ENCODE measurements at places on chromosomes 6 and 20. TPM values are rescaled to one million over a fixed set of nuclear protein-coding genes. Genes with fewer than 3 reads are reported as not detected.

The FAM83D gene
- 6.0 TPM for polyA plus RNA-seq

The ALDH8A1 gene
- not detected for polyA plus RNA-seq

The TGM3 gene
- polyA plus RNA-seq, result 0.18 TPM

The ASIP gene
- 3.4 TPM for polyA plus RNA-seq

The PRL gene
- 0.14 TPM for polyA plus RNA-seq

The ETV7 gene
- not detected for polyA plus RNA-seq

The PI16 gene
- polyA plus RNA-seq, result 11.7 TPM

The MATN4 gene
- not detected for polyA plus RNA-seq

The TMEM170B gene
- polyA plus RNA-seq, result 5.0 TPM

The SIM1 gene
- 4.2 TPM for polyA plus RNA-seq

The MLIP gene
- polyA plus RNA-seq, result 61.5 TPM

DNA sequence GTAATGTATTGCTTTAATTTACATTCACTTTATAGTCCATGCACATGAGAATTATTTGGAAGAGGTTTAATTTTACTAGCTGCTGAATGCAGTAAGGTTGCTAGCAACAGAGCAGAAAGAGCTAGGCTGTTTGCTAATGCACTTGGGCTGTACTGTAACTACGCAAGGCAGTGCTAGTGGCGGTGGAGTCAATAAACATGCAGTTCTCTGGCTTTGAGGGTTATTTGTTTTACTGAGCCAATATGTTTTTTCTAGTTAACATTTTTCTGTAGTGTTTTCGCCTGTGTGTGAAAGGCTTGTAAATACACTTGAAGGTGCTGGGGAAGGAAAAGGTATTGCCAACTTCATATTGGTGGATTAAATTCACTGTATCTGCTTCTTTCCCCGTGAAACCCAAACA lies 112.8 kb downstream of the BTBD3 start:
- DNase-seq, result no peak

GRCh38 chr6:87436435-87436834 lies 28.7 kb downstream of the CFAP206 start:
- peak; percentile 75 for DNase-seq

DNA sequence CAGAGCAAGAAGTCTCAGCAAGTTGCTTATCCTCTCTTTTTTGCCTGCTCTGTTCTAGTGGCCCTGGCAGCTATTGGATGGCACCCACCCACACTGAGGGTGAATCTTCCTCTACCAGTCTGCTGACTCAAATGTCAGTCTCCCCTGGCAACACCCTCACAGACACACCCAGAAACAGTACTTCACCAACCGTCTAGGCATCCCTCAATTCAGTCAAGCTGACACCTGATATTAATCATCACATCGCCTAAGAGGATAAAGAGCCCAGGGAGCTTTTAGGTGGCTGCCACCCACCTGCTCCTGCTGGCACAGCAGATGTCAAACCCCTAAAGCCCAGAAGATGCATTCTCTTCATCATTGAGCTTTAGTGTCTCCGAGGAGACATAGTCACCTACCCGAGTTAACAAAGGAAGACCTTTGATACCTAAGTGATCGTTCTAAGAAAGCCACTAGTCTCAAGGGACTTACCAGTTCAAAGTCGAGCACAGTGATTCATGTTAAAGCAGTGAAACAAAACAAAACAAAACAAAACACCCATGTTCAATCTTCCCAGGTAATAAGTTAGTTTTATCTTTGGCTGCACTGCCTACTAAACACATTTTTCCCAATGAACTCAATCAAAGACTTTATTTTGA lies 97.7 kb upstream of the KCNQ5 start:
- no peak for DNase-seq

- DNase-seq, result no peak
Observed at GRCh38 chr20:33022694-33023438, 8.6 kb upstream of the BPIFB6 start.

GRCh38 chr6:143329323-143329722 lies 121.2 kb downstream of the ADAT2 start:
- DNase-seq, result no peak

GRCh38 chr6:31966997-31967925 lies 4.7 kb downstream of the DXO start:
- no peak for DNase-seq

DNA sequence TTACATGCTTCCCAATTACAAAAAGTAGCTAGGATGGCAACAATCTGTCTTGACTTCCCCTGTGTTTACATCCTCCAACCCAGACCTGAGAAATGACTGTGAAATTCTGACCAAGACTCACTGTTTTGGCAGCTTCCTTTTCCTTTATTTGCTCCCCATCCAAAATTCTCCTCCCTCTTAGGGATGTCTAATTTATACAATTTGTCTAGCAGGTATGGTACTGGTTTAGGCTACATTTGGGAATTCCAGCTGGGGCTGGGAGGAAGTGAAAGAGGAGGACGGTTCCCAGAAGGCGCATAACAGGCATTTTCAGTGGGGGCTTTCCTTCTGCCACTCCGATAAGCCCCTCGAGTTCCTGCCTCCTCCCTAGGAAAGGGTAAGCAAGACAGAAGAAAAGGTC lies 231.5 kb upstream of the BTBD3 start:
- DNase-seq, result no peak

DNA sequence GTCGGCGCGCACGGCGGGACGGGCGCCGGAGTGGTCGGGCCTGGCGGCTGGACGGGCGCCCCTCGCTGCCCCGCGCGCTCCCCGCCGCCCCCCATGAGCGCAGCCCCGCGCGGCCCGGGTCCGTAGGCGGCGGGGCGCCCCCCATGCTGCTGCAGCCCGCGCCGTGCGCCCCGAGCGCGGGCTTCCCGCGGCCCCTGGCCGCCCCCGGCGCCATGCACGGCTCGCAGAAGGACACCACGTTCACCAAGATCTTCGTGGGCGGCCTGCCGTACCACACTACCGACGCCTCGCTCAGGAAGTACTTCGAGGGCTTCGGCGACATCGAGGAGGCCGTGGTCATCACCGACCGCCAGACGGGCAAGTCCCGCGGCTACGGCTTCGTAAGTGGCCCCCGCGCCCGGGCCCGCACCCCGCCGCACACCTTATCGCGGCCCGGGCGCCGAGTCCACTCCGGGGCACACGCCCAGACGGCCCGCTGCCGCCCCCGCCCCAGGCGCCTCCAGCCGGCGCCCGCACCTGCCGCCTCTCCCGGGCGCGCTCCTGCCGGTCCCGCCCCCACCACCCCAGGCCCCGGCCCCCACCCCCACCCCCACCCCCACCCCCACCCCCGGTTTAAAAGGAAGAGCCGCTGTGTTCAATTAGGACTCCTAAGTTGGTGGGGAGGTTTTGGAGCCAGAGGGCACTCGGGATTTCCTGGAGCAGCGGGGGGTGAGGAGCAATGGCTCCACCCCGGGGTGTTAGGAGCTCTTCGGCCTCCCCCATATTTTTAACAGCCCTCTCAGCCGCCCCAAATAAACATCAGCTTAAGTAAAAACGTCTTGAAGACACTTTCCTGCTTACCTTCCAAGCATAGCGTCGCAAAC lies 474 bp downstream of the RBM38 start:
- DNase-seq, result no peak

DNA sequence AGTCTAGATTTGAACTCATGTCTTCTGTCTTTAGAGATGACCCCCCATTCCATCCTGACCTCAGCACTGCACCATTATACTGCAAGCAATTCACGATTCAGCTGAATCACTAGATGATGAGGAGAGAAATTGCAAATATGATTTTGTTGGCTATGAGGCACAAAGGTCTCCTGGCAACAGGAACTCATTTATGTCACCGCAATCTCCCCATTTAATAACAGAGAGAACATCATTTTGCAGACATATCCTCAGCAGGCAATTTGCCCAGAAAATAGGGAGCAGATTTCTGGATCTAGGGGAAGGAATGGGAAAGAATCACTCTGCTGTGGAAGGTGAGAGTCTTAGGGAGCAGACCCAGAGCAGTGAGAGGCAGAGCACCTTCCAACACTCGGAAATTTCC lies 303.0 kb downstream of the PAX1 start:
- DNase-seq, result peak; percentile 35

DNA sequence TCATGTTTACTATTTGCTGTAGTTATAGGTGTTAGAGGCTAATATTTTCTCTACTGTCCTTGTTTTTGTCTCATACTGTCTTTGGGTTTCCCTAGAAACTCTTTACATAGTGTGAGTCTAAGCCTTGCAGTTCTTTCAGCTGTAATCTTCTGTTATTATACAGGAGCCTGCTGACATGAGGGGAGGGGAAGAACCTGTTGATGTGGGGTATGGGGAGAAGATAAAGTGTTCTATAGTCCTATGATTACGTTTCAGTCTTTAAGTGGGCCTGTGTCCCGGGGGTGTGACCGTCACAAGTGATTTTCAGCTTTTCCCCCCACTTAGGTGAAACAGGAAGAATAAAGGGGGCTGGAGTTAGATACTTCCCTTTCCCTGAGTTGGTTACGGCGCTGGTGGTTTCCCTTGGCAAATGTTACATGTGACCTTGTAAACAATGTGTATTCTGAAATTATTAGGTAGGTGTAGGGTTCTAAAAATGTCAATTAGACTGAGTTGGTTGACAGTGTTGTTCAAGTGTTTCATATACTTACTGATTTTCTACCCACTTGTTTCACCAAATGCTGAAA lies 41.3 kb downstream of the REV3L start:
- no peak for DNase-seq

- peak; percentile 57 for DNase-seq
Observed at GRCh38 chr6:165439928-165440554, 130.6 kb upstream of the C6orf118 start.

DNA sequence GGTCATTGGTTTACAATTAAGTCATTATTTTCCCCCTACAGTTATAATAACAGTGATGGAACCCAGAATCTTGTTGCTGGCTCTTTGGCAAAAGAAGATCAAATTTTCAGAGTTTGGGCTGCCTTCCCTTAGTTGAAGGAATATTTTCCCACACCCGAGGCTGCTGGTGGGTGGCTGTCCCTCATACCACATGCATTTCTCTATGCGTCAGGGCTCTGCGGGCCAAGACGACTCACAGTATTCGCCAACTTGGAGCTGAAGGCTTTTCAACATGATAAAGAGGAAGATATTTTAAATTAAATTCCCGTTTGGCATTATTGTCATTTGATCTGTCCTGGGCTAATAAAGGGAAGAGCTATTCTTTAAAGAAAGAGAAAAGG lies 102.2 kb upstream of the SASH1 start:
- DNase-seq, result peak; percentile 60

DNA sequence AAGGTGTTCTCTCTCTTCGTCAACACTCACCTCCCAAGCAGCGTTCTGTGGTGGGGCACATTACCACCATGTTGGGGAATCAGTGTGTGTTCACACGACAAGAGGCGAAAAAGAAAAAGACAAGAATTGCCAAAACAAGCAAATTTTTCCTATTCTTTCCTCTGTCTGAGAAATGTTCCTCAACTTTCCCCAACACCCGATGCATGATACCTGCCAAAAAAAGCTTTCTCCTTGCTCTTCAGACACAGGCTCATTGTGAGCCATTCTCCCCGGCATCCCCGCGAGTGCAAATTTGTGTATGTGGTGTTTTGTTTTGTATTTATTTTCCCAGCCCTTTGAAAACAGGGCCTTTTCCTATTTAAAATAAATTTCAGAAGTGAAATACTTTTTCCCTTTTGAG lies 100.9 kb downstream of the JAG1 start:
- no peak for DNase-seq

GRCh38 chr6:166097914-166098522 lies 69.6 kb downstream of the TBXT start:
- peak; percentile 79 for DNase-seq

- peak; percentile 88 for DNase-seq
Observed at GRCh38 chr20:62791301-62792181, 4.7 kb upstream of the MRGBP start.

DNA sequence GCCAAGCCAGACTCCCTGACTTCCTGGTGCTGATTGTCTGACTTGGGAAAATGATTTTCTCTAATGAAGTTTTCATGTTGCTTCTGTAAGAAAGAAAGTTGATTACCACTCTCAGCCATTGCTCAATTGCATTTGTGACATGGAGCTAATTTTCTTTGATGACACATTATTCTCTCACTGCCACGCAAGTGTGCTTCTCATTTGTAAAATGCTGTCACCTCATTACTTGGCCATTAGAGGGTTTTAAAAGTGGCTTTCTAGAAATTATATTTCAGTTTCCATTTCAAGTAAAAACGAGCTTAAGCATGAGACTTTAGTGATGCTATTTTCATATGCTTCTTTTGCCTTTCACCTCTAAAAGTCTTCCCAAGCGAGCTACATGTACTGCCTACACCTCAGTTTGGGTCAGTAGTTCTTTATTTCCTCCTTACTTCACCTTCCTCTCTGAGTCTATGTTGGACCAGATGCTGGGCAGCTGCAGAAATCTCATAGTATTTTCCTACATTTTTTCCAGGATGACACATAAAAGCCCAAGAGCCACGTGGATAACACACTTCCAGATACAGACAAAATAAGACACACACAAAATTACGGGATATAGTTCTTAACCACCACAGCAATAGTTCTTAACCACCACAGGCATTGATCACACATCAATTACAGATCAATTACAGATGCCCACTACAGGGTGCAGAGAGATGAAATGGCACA lies 6.3 kb upstream of the FAM210B start:
- no peak for DNase-seq

DNA sequence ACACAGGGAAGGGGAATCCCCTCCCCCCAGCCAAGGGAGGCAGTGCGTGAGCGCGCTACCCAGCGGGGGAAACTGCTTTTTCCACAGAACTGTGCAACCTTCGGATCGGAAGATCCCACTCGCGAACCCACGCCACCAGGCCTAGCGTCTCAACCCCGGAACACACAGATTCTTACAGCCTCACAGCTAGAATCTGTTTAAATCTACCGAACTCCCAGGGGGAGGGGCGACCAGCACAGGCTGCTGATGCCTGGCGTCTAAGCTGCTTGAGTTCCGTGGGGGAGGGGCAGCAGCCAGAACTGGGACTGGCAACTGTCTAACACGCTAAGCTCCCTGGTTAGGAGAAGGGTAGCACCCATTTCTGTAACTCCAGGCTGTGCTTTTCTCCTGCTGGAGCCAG lies 217.3 kb upstream of the TENT5A start:
- DNase-seq, result no peak

DNA sequence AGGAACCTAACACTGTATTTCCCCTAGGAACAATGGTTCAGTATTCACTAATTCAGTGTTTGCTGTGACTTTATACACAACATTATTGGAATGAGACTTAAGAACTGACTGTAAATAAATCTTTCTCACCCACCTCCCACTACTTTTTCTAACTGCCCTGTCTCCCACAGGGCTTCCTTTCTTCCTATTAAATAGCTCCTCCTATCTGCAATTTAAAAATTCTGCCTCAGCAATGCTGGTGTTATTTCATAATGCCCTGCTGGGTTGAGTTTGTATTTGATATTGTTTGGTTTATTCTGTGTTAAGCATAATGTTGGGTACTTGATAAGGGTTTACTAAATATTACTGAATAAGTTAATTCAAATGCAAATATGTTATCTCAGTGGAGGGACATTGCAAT lies 573.1 kb upstream of the RNF217 start:
- no peak for DNase-seq

DNA sequence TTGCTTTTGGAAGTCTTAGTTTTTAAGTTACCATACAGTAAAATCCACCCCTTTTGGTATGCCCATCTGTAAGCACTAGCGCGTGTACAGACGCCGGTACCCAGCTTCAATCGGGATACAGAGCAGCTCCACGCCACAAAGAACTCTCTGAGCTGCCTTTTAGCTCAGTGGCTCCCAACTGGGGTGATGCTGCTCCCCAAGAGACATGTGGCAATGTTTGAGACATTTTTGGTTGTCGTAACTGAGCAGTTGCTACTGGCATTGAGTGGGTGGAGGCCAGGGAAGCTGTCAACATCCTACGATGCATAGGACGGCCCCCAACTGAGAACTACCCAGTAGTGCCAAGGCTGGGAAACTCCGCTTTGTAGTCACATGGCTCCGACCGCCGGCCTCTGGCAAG lies 73.3 kb downstream of the BMP7 start:
- DNase-seq, result no peak

- DNase-seq, result peak; percentile 93
Observed at GRCh38 chr6:12011276-12012037, 655 bp upstream of the HIVEP1 start.
